ENCODE measurements at places on chromosomes 2 and 18.
A peak's percentile ranks its signal among the peaks of the same experiment; 100 is the strongest.

DNA sequence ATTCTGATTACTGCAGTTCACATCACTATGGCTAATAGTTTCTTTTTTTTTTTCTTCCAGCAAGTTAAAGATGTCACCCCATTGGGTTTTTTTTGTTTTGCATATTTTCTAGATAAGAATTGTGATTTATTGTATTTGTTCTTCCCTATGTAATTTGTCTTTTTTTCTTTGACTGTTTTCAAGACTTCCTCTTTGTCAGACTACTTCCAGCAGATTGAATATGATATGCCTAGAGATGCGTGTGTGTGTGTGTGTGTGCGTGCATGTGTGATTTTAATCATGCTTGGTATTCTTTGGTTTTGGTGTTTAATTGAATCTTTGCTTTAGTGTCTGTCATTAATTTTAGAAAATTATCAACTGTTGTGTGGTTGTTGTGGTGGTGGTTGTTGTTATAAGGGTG is 166.7 kb upstream of the SLC39A10 start:
- DNase-seq: no peak

- DNase-seq: no peak
These were observed 85.8 kb downstream of the PLEKHM3 start for GRCh38 chr2:207939342-207940108.

DNA sequence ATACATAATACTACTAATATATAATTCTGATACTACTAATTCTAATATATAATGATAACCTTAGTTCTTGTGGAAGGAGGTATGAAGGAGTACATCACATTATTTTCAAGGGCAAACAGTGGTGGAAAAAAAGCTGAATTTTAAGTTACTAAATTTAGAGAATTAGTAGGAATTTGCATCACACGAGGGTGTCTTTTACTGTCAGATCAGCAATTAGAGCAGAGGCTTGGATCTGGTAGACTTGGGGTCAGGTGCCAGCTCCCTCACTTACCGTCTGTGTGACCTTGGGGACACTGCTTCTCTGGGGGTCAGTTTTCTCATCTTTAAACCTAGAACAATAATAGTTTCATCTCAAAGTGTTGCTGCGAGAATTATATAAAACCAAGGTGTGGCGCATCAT is 114.1 kb upstream of the NEDD4L start:
- DNase-seq: no peak

GRCh38 chr18:13141209-13141608 is 77.4 kb upstream of the LDLRAD4 start:
- no peak for DNase-seq

GRCh38 chr2:184596819-184597411 is 1.4 kb upstream of the ZNF804A start:
- no peak for DNase-seq

DNA sequence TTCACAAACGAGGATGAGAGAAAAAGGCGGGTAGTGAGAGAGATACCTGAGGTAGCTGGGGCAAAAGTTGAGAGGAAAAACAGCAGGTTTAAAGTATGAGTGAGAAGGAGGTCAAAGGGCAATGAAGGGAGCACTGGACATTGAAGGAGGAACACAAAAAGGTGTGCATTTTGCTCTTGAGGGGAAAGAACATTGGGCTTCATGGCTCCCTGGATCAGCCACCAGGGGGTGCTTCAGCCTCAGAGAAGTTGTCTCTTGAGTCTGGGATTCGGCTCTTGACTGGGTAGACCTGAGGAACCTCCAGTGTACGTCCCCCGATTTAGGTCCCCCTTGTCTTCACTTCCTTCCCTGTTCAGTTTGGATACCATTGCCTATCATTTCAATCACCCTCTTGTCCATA is 128.5 kb downstream of the RAPGEF4 start:
- peak; percentile 18 for DNase-seq

DNA sequence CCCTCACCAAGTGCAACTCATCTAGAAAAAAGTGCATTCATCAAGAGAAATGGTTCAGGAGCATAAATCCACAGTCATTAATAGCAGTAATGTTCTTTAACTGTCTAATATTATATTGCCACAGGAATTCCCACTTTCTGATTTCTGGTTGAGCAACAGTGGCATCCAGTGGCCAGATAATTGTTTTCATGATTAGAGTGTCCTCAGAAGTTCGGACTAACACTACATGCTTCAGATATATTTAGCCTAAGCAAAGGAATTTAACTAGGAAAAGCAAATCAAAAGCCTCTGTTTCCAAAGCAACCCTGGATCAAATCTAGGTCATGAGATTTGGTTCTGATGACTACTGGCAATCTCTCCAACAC is 9.8 kb upstream of the ERBB4 start:
- DNase-seq: no peak

GRCh38 chr2:199488772-199489400 is 31.1 kb upstream of the SATB2 start:
- peak; percentile 40 for DNase-seq

- DNase-seq: no peak
These were observed 12.6 kb upstream of the SATB2 start for GRCh38 chr2:199470361-199470671.

GRCh38 chr18:10437837-10438236 is 16.6 kb upstream of the APCDD1 start:
- no peak for DNase-seq

GRCh38 chr2:35989503-35989902 is 366.1 kb upstream of the CRIM1 start:
- DNase-seq: no peak

DNA sequence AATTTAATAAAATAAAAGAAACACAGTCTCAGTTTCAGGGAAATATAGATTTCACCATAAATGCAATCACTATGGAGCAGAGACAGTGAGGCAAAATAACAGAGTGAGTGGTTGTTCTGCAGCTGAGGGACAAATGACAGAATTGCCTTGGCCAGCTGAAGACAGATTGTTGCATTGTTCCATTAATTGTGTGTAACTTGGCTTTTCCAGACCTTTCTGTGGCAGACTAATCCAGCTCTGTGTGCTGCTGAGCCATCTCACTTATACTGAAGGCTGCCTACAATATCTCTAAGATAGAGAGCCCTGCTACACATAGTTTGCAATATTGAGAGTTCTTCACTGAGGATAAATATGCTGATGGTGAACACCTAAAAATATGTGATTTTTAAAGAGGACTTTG is 11.5 kb downstream of the LRRTM1 start:
- no peak for DNase-seq
